ENCODE measurements at places on chromosomes 5 and 9. TPM values are rescaled to one million over a fixed set of nuclear protein-coding genes. Genes with fewer than 3 reads are reported as not detected.

The LCN12 gene
- not detected for total RNA-seq

The KCNMB1 gene
- 78.3 TPM for total RNA-seq

The GRIN1 gene
- not detected for total RNA-seq

- ATAC-seq, result no peak
These were observed 10.0 kb downstream of the TENT4A start for GRCh38 chr5:6723122-6723815.

DNA sequence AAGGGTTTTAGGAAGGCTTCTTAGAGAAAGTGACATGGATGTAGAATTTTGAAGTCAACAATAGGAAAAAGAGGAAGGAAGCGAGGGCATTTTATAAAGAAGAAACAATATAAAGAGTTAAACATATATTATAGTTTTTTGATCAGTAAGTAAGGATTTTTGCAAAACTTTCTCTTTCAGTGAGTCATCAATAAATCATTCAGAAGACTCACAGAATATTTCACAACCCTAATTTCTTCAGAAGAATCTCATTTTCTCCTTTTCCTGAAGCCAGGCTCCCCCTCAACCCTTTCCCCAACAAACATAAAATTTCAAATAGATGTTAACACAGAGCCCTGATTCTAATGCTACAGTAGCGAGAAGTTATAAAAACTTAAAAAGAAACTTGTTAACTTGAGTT is 4.3 kb upstream of the COX7C start:
- ATAC-seq, result no peak

DNA sequence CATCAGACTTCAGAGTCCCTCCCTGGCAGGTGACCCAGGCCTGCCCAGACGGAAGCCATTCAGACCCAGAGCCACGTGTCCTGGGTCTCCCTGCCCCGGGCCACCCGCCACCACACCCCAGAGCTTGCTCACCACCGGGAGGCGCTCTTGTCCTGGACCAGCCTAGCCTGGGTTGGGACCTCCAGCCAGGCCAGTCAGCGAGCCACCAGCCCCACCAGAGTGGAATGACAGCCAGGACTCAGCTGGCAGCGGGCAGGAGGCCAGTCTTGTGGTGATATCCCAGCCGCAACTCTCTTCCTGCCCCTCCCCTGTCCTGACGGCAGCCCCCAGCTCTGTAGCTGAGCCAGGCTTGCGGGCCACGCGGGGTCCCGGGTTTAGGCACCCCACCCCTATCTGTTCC is 1.7 kb upstream of the PTGDS start:
- ATAC-seq, result no peak

GRCh38 chr9:87310827-87311523 is 186.7 kb upstream of the DAPK1 start:
- ATAC-seq, result no peak

GRCh38 chr5:64744914-64745313 is 23.6 kb downstream of the SREK1IP1 start:
- ATAC-seq, result no peak

DNA sequence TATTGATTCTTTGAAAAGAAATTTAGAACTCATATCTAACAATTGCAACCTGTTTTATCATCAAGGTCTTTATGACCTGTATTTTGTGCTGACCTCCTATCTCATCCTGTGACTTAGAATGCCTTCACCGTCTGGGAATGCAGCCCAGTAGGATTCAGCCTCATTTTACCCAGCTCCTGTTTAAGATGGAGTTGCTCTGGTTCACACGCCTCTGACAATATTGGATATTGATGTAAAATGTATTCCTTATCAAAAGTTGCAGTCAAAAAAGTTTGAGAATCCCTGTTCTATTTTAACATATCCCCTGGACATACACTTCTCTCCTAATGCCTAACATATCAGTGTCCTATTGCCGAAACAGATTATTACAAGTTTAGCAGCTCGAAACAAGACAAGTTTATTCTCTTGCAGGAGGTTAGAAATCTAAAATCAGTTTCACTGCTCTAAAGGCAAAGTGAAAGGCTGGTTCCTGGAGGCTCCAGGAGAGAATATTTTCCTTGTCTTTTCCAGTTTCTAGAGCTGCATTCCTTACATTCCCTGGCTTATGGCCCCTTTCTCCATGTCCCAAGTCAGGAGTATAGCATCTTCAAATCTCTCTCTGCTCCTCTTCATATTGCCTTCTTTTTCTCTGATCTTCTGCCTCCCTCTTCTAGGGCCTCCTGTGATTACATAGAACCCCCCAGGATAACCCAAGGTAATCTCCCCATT is 31.5 kb upstream of the LVRN start:
- no peak for ATAC-seq

DNA sequence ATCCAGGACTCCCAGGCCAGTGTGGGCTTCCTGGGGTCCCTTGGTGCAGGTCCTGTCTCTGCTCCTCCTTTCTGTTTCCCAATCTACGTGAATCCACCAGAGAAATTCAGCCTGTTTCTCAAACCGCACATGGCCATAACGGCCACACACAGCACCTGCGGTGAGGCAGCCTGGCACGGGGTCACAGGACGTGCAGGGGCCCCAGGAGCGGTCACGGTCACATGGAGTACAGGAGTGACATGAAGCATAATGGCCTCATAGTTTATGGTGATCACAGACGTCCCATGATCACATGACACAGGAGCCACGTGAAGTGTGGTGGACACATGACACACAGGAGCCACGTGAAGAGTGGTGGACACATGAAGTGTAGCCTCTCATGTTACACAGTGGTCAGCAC is 248.5 kb upstream of the IRX4 start:
- ATAC-seq, result no peak

DNA sequence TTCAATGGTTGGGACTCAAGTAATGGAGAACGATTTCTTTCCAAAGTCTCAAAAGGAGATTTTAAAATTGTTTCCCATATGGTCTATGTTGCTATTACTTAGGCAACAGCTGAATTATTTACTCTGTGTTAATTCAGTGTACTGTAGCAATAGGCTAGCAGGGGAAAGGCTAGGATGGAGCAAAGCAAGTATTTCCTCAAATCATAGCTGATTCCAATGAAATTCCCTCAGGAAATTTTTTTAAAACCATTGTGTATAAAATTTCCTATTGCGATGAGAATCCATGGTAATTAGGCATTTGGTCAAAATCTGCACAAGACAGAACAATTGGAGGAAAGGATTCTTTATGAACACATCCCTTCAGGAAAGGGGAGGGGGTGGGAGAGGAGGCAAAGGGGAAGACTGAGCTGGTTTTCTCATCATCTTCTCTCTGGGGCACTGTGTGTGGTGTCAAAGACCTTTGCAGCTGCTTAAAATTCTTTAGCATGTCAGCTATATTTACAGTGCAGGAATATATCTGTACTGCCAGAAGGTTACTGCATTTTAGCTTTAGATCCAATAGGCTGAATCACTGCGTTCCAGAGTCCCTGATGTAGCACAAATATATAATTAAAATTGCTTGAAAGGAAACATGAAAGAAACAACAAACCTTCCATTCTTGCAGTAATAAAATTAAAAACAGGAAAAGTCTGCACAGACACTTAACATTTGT is 95.3 kb downstream of the ZNF608 start:
- peak; percentile 8 for ATAC-seq

- no peak for ATAC-seq
These were observed 33.5 kb upstream of the CRB2 start for GRCh38 chr9:123322273-123323195.

- no peak for ATAC-seq
These were observed 7.0 kb upstream of the GPR21 start for GRCh38 chr9:123026425-123026824.

- no peak for ATAC-seq
These were observed 5.3 kb downstream of the SPEF2 start for GRCh38 chr5:35622974-35623373.

GRCh38 chr9:22029231-22029630 is 20.1 kb upstream of the CDKN2B start:
- no peak for ATAC-seq

All from gastroesophageal sphincter (tissue), 4 donors.